ENCODE measurements at places on chromosomes 11 and 22. TPM values are rescaled to one million over a fixed set of nuclear protein-coding genes. Genes with fewer than 3 reads are reported as not detected.

The RPS19BP1 gene
- total RNA-seq, result 123 TPM

The SLC22A6 gene
- not detected for total RNA-seq

The CARD16 gene
- 0.23 TPM for total RNA-seq

The ANO9 gene
- 1.8 TPM for total RNA-seq

The TH gene
- 0.23 TPM for total RNA-seq
